Hair follicle dermal papilla cell (primary cell): ENCODE measurements at places on chromosomes 6 and 20. TPM values are rescaled to one million over a fixed set of nuclear protein-coding genes. Genes with fewer than 3 reads are reported as not detected.

The SPEF1 gene
- under 0.01 TPM in 1 of 2 replicates, not detected in the other for total RNA-seq

The MCM8 gene
- 3.2 and 4.5 TPM in 2 replicates for total RNA-seq

The C20orf204 gene
- total RNA-seq = 1.7 and 2.6 TPM in 2 replicates

The EMILIN3 gene
- 0.12 and 0.16 TPM in 2 replicates for total RNA-seq

The MCCD1 gene
- not detected in 2 replicates for total RNA-seq

The PTCRA gene
- not detected in 2 replicates for total RNA-seq

The FAM184A gene
- total RNA-seq = 0.32 and 0.36 TPM in 2 replicates

The SKIC2 gene
- total RNA-seq = 47.5 and 61.8 TPM in 2 replicates

The CASS4 gene
- 1.8 and 2.7 TPM in 2 replicates for total RNA-seq

The OR12D3 gene
- total RNA-seq = not detected in 2 replicates

The CALHM5 gene
- total RNA-seq = 4.4 and 6.2 TPM in 2 replicates

The PRR18 gene
- not detected in 2 replicates for total RNA-seq

The TP53INP2 gene
- total RNA-seq = 4.7 and 6.2 TPM in 2 replicates

The PPIL6 gene
- 2.1 and 2.3 TPM in 2 replicates for total RNA-seq

The CLPSL2 gene
- not detected in 2 replicates for total RNA-seq

The LPIN3 gene
- total RNA-seq = 14.6 and 17.1 TPM in 2 replicates

The CAGE1 gene
- under 0.01 TPM in 1 of 2 replicates, not detected in the other for total RNA-seq

The TMEM74B gene
- total RNA-seq = not detected in 2 replicates

The CAP2 gene
- total RNA-seq = 1.9 and 10.5 TPM in 2 replicates

The LGSN gene
- not detected in 2 replicates for total RNA-seq

The SAMD10 gene
- 0.49 TPM in 2 replicates for total RNA-seq

The ZNF217 gene
- total RNA-seq = 29.9 and 44.3 TPM in 2 replicates

The FAM217A gene
- total RNA-seq = 0.16 TPM in 1 of 2 replicates, not detected in the other

The ALDH5A1 gene
- total RNA-seq = 0.24 and 0.49 TPM in 2 replicates

The TRAPPC3L gene
- 0.49 TPM in 1 of 2 replicates, not detected in the other for total RNA-seq

The SLC39A7 gene
- 132 and 144 TPM in 2 replicates for total RNA-seq

The MICA gene
- 25.7 and 27.1 TPM in 2 replicates for total RNA-seq

The KIF13A gene
- 86.8 and 114 TPM in 2 replicates for total RNA-seq

The RBM24 gene
- 1.7 and 3.1 TPM in 2 replicates for total RNA-seq

The NKAPL gene
- 0.65 and 0.73 TPM in 2 replicates for total RNA-seq

The SLC22A23 gene
- 10.7 and 20.4 TPM in 2 replicates for total RNA-seq

The MARCKS gene
- 342 and 387 TPM in 2 replicates for total RNA-seq

The SERPINB1 gene
- 20.8 and 25.4 TPM in 2 replicates for total RNA-seq

The FAM83C gene
- total RNA-seq = under 0.01 TPM in 1 of 2 replicates, not detected in the other

The MBOAT1 gene
- 28.7 and 35.3 TPM in 2 replicates for total RNA-seq

The NKX2-2 gene
- total RNA-seq = not detected in 2 replicates

The GPX5 gene
- not detected in 2 replicates for total RNA-seq

The HLA-DOB gene
- total RNA-seq = 0.32 TPM in 1 of 2 replicates, not detected in the other

The HLA-DQA1 gene
- total RNA-seq = not detected in 2 replicates

The BICRAL gene
- 9.8 and 10.5 TPM in 2 replicates for total RNA-seq

The GPR6 gene
- not detected in 2 replicates for total RNA-seq

The ZBTB9 gene
- 3.5 and 4.2 TPM in 2 replicates for total RNA-seq

The BANF2 gene
- not detected in 2 replicates for total RNA-seq

The KCNK5 gene
- total RNA-seq = not detected in 2 replicates

The RSPO3 gene
- 13.6 and 14.9 TPM in 2 replicates for total RNA-seq

The FOXQ1 gene
- total RNA-seq = 0.24 and 1.5 TPM in 2 replicates

The LPA gene
- not detected in 2 replicates for total RNA-seq

The SNAI1 gene
- 3.1 and 3.5 TPM in 2 replicates for total RNA-seq

The TTK gene
- 1.8 and 2.3 TPM in 2 replicates for total RNA-seq

The MCHR2 gene
- not detected in 2 replicates for total RNA-seq

The MRAP2 gene
- 0.12 and 0.32 TPM in 2 replicates for total RNA-seq

The SLC13A3 gene
- 2.3 and 2.4 TPM in 2 replicates for total RNA-seq

The UST gene
- total RNA-seq = 22.7 and 29.4 TPM in 2 replicates
